ENCODE measurements at places on chromosomes 16 and 17.

- no peak for DNase-seq
Observed at GRCh38 chr16:11276896-11277593, 765 bp upstream of the PRM2 start.

DNA sequence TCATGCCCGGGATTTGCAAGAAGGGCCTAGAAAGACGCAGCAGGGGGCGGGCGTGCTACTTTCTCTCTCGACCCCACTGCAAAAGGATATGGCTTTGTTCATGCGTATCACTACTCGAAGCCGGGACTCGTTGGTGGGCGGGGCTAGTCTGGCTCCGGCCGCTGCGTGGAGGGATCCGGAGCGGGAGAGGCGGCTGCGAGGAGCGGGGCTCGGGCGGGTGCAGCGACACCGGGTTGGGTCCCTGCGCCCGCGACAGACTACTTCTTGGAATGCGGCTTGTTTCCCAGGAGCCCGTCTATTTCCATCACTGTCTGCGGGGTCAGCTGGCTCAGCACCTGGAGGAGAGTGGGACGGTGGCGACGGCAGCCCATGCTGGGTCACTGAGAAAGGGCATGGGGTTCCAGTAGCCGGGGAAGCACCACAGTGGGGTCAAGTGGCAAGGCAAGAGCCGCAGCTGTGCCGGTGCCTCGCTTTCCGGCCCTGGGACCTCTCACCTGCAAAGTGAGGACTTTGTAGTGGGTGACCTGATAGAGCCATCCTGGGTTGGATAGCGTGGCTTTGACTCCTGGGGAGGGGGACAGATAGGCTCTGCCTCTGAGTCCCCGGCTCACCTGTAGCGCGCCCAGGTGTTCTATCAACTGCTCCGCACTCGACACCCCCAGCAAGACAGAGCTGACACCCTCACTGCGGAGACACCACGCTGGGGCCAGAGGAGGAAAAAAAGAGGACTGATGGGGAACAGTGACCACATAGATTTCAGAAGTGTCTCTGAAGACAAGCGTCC, 6.6 kb downstream of the KCNAB3 start:
- DNase-seq: no peak

DNA sequence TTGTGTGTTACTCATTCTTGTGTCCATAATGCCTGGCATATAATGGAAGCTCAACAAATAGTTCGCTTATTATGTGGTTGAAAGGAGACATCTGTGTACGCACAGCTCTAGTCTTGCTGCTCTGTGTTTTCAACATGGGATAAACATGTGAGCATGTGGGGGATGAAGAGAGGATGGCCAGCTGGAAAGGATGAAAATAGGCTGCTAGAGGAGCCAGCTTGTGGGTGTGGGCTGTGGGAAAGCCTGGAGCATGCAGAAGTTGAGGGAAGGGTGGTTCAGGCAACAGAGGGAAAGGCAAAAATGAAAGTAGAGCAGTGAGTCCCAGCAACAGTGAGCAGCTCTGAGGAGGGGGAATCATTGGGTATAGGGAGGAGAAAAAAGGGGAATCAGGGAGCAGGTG, 324.6 kb upstream of the CDH11 start:
- DNase-seq: no peak

GRCh38 chr16:86477642-86478041, 32.7 kb upstream of the FOXF1 start:
- no peak for DNase-seq

DNA sequence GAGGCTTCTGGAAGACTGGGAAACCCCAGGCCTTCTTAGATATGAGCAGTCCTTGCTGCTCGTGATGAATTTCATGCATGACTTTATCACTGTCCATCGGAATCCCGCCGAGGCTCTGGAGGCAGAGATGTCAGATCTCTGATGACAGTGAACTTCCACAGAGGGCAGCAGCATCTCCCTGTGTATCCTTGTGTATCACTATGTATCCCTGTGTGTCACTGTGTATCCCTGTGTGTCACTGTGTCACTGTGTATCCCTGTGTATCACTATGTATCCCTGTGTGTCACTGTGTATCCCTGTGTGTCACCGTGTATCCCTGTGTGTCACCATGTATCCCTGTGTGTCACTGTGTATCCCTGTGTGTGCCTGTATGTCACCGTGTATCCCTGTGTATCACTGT, 160.2 kb upstream of the CHMP6 start:
- no peak for DNase-seq

- peak; percentile 16 for DNase-seq
Observed at GRCh38 chr16:58025351-58026138, at the start of gene MMP15. Gene MMP15, plus strand, starts transcription at chr16:58025754. Its CDS starts 597 bp downstream, at chr16:58026351.

DNA sequence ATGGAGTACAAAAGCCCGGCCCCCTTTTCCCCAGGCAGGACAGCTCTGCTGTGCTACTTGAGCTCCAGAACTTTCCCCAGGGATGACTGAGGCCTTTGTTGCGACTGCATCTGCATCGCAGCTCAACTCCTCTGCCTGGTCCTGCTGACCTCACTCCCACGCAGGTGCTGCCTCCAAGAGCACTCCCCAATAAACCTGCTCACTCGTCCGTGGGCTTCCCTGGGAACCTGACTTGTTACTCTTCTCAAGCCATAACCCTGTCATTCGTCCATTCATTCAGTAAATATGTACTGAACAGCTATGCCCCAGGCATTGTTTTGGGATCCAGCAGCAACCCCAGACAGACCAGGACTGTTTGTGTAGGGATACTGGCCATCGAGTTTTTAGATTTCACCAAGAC, 11.6 kb upstream of the RMI2 start:
- no peak for DNase-seq

- DNase-seq: peak; percentile 10
Observed at GRCh38 chr17:17859909-17860765, 23.4 kb upstream of the SREBF1 start.

DNA sequence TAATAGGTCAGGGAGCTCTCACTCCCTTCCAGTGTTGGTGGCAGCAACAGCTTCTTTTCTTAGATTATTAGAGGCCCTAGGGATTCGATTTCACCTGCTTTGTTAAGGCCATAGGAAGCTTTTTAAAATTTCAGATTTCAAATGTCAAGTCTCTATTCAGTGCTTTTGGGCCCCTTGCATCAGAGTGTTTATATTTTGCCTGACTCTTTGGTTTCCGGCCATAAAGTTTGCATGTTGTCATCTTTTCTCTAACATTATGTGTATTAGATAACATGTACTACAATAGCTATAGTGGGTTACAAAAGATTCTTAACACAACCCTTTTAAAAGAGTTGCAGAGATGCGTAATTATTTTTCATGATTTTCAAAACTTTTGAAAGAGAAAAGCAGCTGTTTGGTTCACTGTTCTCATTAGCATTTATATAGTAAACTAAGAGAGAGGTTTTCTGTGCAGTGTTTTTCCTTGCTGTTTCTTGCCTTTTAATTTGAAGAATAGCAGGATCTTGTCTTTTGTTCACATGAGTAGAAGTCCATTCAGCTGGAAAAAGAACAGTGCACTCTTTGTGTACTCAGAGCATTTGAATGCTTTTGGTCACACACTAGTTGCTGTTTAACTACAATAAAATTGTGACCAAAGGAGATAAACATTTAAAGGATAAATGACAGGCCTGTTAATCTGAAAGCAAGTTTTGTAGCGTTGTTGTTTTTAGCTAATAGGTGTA, 52.5 kb downstream of the FTO start:
- no peak for DNase-seq

DNA sequence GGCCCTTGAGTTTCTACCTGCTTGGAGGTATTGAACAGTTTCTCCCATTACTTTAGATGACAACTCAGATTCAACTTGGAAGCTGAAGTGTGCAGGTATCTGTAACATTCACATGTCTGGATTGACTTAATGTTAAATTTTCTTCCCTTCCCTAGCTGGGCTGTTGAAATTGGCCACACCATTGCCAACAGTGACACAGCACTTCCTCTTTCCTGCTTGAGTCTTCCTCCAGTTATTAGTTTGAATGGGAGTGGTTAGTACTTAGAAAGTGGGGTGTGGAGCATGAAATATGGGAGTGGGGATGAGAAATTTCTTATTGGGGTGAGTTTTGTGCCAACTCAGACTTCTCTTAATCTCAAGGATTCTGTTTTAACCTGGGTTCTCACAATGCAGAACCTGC, 454.9 kb downstream of the KCNJ2 start:
- DNase-seq: no peak

- DNase-seq: no peak
Observed at GRCh38 chr17:16585796-16586195, 16.8 kb upstream of the ZNF287 start.

- DNase-seq: no peak
Observed at GRCh38 chr17:71269201-71269600, 851.6 kb upstream of the SOX9 start.

GRCh38 chr17:21173543-21173942, 40.4 kb downstream of the TMEM11 start:
- no peak for DNase-seq

DNA sequence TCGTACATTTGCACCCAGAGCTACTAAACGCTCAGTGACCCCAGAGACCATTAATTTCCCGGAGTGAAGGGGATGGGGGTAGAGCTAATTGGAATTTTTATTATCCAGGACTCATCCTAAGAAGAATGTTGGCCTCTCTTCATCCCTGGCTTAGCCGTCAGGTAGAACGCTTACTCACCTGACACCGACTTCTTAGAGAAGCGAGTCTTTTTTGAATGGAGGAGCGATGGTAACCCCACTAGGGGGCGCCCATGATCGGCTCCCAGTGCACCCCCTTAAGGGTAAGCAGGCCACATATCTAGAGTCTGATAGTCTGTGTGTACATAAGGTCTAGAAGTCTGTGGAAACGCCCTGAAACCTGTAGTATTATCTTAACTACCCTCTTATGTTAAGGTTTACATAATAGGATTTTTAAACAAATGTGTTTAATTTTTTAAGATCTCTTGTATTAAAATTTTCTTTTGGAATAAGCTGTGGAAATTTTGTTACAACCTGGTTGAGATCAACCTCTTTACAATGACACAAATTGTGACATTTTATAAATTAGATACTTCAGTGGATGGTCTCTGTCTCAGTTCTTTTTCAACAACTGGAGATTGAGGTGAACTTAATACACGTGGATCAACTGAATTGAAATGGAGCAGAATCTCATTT, 229.8 kb downstream of the CPPED1 start:
- DNase-seq: no peak

DNA sequence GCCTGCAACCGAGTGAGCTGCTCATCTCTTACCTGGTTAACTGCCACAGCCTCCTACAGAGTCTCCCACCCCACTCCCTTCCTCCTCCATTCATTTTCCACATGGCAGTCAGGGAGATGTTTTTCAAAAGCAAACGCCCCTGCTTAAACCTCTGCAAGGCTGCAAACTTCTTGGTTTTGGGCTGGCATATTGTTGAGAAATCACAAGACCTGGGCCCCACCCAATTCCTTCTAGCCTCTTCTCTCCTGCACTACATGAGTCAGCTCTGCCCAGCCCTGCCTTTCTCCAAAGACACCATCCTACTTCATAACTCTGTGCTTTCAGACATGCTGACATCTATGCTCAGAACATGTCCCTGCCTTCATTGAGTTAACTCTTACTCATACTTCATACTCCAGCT, 136.1 kb downstream of the SPACA3 start:
- DNase-seq: no peak

DNA sequence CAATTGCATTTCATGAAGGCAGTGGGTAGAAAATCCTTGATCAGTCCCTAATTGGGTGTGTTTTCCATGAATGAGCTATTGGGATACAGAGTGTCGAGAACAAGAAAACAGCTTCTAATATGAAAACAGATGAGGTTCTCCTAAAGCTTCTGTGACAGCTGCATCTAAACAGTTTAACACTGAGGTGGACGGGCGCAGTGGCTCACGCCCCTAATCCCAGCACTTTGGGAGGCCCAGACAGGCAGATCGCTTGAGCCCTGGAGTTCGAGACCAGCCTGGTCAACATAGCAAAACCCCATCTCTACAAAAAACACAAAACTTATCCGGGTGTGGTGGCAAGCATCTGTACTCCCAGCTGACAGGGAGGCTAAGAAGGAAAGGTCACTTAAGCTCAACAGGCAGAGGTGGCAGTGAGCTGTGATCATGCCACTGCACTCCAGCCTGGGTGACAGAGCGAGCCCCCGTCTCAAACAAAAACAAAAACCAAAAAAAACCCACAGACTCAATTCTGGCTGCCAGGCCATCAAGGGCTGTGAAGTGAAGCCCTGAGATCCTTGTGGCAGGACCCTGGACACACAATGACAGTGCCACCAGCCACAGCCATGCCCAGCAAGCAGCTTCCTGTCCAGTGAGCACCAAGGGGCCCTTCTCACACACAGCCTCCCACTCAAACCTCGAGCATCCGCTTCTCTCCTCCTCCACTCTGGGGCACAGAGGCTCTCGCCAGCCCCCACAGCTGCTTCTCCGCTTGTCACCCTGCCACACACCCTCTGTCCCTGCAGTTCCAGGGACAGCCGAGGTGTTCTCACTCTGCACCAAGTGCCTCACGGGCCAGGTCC, 44.0 kb downstream of the ANKRD11 start:
- DNase-seq: no peak

- peak; percentile 43 for DNase-seq
Observed at GRCh38 chr16:67326472-67327309, at the start of the genes KCTD19 and LRRC36. Gene KCTD19, minus strand, starts transcription at chr16:67326741. Its CDS starts 34 bp downstream, at chr16:67326707. Gene LRRC36, plus strand, starts transcription at chr16:67326815. Its CDS starts 48 bp downstream, at chr16:67326863.

DNA sequence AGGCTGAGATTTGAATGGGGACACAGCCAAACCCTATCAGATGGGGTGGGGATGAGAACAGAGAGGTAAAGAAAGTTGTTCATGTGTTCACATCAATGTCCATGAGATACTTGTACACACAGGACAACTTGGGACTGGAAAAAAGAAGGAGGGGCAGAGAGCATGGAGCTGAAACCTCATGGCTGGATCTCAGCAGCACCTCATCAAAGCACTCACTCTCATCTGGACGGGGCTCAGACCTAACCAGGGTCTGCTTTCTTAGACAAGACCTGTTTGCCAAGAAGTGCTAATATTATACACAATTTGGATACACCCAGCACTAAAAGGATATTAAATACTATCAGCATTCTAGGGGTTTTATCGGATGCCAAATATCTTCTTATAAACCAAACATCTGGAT, 399.8 kb downstream of the SLC39A11 start:
- no peak for DNase-seq

GRCh38 chr17:82602487-82602886, 45.8 kb downstream of the WDR45B start:
- no peak for DNase-seq

DNA sequence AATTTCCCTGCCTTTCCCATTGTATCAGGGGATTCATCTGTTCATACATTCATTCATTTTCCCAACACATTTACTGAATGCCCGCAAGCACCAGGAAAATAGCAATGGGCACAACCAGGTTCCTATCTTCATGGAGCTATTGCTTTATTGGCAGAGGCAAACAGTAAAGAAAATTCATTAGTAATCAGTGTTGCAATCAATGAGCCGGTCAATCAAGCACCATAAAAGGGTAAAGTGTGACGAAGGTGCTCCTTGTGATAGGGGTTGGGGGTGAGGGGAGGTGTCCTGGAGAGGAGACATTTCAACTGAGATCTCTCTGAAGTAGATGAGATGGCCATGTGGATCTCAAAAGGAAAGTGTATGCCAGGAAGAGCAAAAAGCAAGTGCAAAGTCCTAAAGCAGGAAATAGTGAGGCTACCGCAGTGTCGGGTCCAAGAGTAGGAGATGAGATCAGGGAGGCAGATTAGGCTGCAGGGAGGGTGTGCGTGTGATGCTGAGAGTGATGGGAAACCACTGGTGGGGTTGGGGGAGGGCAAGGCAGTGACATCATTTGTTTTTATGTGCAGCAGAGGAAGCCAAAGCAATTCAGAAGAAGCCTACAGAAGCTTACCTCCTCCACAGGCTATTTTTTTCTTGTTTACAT, 28.4 kb downstream of the CDH13 start:
- no peak for DNase-seq

All from NCI-H187 treated with DMSO at 0.1 percent for 48 hours (cell line).